Mucosa of gallbladder (tissue), 1 donor: ENCODE measurements at places on chromosomes 7 and 10. TPM values are rescaled to one million over a fixed set of nuclear protein-coding genes. Genes with fewer than 3 reads are reported as not detected.

- DNase-seq = no peak
Observed at GRCh38 chr10:35132727-35133126, 6.1 kb downstream of the CREM start.

DNA sequence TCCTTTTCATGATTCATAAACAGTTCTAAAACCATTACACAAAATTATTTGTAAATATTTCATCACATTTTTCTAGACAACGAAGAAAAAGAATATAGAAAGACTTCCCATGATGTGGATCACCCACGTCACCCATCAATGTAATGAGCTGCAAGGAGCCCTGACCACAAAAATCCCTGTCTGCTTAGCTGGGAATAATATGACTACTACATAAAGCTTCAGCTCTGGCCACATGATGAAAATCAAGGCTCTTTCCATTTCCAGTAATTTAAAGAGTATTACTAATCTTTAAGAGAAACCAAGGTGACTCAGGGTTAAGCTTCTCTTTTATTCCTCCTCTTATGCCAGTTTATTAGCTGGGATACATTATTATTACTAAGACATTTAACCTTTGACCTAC lies 180.8 kb upstream of the CACNA2D1 start:
- DNase-seq = no peak

DNA sequence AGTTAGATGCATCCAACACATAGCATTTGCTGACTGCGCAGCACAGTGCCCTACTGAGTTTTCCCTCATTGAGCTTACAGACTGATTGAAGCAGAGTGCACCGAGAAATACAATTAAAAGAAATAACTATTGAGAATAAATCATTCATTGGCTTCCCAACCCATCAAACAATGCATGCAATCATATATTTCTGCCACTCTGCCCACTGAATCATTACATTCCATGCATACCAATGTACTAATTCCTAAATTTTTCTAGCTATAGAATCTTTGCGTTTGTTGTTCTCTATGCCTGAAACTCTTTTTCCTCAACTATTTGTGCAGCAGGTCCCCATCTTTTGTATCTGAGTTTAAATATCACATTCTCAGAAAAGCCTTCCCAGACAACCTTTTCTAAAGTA lies 783.8 kb downstream of the SORCS1 start:
- no peak for DNase-seq

Gene KCNMA1
- 101 TPM for total RNA-seq

DNA sequence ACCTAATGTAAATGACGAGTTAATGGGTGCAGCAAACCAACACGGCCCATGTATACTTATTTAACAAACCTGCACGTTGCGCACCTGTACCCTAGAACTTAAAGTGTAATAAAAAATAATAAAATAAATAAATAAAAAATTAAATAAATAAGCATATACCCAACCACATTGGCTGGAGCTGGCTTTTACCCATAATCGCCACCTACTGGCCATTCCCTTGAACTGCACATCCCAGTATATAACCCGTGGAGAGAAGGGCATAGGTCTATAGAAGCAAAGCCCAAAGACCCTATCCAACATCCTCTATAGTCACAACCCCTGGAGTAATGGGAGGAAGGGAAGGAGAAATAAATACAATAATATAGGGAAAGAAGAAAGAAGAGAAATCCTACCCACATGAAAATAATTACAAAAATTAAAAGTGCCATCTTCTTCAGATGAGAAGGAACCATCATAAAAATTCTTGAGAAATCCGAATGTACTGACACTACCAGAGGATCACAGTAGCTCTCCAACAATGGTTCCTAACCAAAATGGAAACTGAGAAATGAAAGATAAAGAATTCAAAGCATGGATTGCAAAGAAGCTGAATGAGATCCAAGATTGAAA lies 65.6 kb downstream of the TWIST1 start:
- no peak for DNase-seq

- DNase-seq = no peak
Observed at GRCh38 chr7:93138576-93138975, 9.6 kb downstream of the SAMD9L start.

DNA sequence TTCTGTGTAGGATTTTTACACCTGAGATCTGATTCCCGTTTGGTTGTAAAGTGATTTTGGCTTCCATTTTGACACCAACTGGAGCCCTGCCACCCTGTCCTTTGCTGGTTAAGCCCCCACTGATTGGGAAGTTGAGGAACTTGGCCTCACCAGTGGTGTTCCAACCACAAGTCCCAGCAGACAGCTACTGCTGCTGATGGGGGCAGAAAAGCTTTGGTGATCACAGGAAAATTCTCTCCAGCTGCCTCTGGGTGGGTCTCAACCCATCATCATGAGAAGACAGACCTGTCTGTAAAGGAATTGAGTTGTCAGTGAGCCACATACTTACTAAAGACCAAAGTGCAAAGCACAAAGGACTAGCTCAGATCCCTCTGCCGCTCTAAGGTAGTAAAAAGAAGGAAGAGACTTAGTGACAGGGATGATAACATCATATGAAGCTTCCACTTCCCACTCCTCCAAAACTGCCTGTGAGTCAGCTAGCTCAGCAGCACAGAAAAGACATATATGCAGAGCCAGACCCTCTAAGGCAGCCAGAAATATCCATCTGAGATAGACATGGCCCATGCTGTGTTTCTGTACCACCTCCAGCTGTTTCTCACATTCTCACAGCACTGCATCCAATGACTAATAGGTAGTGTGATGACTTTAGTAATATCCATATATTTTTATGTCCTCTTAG lies 22.4 kb upstream of the LRRC17 start:
- no peak for DNase-seq

GRCh38 chr7:93757426-93757825 lies 133.1 kb downstream of the TFPI2 start:
- DNase-seq = no peak

Gene LSM8
- total RNA-seq = 20.0 TPM

- DNase-seq = no peak
Observed at GRCh38 chr10:50931948-50932431, 46.6 kb upstream of the A1CF start.

- DNase-seq = no peak
Observed at GRCh38 chr7:82599895-82600294, 156.3 kb upstream of the CACNA2D1 start.

DNA sequence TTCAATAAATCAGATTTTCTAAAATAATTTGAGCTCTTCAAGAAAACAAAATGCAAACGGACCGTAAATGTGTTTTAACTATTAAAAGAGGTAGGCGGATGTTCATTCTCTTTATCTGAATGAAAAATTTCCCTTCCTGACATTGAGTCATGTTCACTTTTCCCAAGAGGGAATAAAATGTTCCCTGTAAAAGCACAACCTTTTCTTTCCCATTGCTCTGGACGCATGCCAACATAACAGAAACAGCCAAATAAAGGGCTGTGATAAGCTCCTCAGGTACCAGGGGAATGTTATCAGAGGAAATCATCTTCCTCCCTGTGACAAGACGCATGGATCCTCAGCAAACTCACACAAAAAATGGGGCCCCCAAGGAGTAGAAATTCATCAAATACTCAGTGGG lies 251.8 kb downstream of the MTERF1 start:
- no peak for DNase-seq

DNA sequence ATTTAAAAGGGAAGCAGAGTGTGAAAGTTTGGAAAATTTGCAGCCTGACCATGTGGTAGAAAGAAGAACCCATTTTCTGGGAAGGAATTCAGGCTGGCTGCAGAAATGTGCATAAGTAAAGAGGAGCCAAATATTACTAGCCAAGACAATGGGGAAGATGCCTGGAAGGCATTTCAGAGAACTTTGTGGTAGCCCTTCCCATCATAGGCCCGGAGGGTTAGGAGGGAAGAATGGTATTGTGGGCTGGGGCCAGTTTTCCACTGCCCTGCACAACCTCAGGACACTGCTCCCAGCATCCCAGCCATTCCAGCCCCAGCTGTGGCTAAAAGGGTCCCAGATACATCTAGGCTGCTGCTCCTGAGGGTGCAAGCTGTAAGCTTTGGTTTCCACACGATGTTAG lies 278.5 kb upstream of the BMPER start:
- DNase-seq = no peak
